ENCODE measurements at places on chromosomes 4 and X.

DNA sequence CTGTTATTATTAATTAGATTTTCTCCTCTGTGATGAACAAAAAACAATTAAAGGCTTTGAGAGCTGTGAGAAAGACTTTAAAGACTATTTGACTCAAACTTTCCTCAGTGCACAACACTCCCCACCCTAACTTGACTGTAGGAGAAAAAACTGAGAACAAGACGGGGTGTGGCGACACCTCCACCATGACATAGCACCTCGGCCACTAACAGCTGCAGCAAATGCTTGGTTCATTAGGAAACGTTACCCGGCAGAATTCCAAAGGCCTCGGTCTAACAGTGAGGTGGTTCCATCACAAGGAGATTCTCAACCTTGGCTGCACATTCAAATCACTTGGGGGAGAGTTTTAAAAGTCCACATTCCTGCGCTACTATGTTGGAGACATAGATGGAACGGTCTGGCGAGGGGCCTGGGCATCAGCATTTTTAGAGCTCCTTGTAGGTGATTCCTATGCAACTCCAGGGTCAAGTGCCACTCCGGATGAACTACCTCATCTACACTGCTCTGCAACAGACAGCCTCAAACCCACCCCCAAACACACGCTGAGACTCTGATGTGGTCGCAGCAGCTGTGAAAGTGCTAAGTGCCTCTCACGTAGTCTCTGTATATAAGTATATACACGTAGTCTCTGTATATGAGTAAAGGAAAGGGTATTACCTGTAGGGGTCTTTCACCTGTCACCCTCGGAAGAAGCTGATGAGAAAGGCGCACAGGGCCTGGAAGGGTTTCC is 1.0 kb downstream of the FGFBP2 start:
- peak; percentile 3 for DNase-seq

DNA sequence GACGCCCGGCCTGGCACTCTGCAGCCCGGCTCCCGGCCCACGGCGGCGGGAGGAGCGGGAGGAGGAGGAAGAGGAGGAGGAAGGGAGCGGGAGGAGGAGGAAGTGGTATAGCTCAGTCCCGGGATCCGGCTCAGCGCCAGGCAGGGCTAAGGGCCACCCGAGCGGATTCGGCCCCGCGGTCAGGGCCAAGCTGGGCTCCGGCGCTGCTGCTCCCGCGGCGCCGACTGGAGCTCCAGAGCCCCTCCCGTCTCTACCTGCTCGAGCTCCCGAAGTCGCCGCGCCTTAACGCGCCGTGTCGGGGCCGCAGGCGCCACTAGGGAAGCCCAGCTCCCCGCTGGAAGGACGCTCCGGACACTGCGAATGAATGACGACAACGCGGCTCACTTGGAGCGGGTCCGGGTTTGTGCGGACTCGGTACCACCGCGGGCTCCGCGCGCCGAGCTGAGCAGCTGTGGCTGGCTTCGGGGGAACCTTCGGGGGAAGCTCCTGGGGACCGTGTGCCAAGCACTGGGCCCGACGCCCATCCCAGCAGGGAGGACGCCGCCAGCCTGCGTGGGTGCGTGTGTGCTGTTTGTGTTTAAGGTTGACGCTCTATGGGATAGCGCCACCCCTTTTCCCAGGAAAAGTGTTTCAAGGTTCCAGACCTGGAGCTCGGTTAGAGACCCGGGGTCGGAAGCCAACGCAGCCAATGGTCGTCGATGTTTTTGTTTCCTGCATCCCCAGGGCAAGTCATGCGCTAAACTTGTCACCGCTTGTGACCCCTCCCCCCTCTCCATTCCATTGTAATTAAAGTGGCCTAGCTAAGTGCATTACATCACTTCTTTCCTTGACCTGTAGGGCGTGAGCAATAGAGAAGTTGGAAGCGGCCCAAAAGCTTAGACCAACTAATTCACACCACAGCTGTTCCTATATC is at the start of gene TBC1D9:
Gene TBC1D9, minus strand, starts transcription at position 67 of the 913 bp plus-strand sequence. CDS start 340 bp downstream, outside the sequence.
- no peak for DNase-seq

DNA sequence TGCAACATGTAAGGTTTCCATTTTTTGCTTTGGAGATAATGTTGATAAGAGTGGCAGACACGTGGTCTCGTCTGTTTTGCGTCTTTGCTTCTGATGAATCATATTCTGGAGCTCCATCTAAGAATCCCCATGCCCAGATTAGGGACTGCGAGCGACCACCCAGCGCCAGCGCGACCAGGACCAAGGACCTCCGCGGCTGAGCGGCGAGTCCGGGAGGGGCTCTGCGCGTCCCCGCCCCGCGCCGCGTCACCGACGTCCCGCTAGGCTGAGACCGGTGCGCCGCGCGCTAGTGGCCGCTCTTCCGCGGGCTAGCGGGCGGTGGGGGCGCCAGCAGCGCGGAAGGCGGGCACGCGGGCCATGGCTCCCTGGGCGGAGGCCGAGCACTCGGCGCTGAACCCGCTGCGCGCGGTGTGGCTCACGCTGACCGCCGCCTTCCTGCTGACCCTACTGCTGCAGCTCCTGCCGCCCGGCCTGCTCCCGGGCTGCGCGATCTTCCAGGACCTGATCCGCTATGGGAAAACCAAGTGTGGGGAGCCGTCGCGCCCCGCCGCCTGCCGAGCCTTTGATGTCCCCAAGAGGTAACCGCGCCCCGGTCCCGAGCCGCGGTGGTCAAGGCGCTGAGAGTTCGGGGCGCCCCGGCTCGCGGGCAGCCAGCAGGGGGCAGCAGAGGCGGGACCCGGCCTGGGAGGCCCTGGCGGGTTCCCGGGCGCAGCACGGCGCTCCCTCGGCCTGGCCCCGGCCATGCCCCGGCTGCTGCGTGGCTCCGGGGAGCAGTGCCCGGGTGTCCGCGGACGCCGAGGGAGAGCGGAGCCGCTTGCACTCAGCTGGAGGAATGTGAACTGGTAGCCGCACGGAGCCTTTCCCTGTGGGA is at the start of gene SRD5A3:
Gene SRD5A3, plus strand, starts transcription at position 263 of the 871 bp plus-strand sequence. Its CDS starts 95 bp downstream, at position 358.
- DNase-seq, result peak; percentile 80

- no peak for DNase-seq
Measured at GRCh38 chrX:11461201-11462001, 168.2 kb downstream of the AMELX start.

DNA sequence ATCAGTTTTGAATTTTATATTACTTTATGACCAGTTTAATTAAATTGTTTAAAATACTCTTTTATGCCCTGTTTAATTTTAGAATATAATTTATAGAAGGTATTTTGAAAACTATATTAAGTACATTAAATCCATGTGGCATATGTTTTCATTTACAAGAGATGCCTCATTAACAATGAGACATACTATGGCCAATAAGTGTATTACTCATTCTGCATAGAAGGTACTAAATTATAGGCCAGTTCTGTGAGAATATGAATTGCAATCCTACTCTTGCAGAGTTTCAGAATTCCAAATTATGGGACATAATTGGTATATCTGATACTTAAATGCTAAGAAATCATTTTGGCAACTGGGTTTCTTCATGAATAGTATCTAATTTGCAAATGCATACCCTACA is 951.1 kb downstream of the FAT4 start:
- no peak for DNase-seq

DNA sequence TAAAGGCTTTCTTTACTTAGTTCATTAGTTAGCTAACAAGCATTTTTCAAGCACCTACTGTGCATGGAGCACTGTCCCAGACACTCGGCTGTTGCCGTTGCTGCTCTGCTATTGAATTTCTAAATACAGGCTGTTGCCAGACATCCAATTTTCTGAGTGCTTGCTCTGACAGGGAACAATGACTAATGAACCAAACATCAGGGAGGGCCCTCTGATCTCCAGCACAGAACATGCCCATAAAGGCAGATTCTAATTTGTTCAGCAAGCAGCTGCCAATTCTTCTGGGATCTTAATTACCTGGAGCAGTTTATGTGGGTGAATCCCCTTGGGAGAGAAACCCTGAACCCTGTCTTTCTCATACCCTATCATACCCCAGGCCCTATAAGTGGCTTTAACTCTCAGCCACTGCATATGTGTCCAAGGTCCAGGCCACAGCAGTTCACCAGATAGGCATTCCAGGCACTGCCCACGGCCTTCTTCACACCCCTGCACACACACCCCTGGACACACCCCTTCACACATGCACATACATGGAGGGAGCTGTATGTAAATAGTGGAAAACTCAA is 27.9 kb downstream of the TSC22D3 start:
- no peak for DNase-seq

- no peak for DNase-seq
Measured at GRCh38 chr4:684623-685327, 4.2 kb downstream of the SLC49A3 start.

- DNase-seq, result no peak
Measured at GRCh38 chr4:109016200-109016599, 253.3 kb upstream of the ETNPPL start.

DNA sequence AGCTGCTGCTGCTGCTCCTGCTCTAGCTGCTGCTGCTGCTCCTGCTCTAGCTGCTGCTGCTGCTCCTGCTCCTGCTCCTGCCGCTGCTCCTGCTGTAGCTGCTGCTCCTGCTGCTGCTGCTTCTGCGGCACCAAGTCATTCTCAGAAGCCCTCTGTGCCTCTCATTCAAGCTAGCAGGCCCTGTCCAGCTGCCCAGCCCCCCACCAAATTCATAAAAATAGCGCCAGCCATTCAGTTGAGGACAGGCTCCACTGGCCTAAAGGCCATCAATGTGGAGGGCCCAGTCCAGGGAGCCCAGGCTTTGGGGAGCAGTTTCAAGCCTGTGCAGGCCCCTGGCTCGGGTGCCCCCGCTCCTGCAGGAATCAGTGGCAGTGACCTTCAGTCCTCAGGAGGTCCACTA is 3.9 kb downstream of the SUPT20HL1 start:
- no peak for DNase-seq

DNA sequence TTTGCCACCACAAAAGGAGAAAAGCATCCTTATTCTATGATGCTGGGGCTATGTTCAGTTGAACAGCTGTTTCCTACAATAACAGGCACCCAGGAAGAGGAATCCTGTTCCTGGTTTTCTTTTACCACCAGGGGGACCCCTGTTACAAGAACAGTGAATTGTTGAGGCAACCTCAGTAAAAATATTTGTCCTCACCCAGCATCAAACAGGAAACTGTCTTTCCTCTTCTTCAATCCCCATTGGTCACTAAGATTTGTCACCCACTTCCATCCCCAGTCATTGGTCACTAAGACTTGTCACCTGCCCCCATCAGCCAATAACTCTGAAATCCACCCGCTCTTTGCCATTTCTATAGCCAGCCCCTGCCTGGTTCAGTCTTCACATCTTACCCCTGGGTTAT is 143.5 kb upstream of the GALNT7 start:
- no peak for DNase-seq

DNA sequence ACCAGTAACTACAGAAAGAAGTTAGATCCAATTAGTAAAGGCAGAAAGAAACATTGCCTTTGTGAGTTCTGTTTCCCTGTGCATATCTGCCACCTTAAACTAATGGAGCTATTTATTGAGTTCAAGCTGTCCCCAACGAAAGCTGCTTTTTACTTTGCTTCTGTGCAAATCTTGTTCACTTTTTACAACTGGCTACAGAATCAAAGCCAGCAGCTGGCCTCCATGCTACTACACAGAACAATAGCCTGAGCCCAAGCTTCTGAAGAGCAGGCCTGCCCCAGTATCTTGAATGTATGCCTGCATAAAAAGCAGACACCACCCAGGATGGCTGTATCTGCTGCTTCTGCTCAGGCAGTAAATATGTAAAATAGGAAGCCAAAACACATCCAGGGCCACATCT is 28.1 kb downstream of the ANK2 start:
- no peak for DNase-seq

DNA sequence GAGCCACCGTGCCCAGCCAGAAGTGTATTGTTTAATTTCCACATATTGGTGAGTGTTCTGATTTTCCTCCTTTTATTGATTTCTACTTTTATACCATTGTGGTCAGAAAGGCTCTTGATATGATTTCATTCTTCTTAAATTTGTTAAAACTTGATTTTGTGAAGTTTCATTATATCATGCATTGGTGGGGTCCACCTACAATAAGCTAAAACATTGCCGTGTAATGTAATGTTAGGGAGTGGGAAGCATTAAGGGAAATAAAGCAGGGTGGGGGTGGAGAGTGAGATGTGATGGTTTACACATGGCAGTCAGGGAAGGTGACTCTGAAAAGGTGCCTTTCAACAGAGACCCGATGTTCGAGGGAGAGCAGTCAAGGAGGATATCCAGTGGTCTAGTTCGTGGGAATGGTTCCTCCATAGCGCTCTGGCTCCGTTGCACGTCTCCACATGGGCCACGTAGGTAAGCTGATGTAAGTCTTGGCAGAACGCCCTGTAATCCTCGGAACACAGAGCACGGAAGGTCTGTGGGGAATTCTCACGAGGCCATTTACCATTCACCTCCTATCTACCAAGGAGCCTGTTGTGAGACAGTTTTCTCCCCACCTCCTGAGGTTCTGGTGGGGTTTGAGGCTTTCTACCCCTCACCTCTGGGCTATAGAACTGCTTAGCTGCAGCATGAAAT is 7.7 kb upstream of the WDR13 start:
- DNase-seq, result no peak

GRCh38 chr4:27861381-27861787 is 1000.7 kb downstream of the STIM2 start:
- DNase-seq, result no peak

- DNase-seq, result no peak
Measured at GRCh38 chr4:26183017-26183416, 137.8 kb upstream of the RBPJ start.

GRCh38 chr4:62797221-62797620 is 1597.1 kb downstream of the ADGRL3 start:
- DNase-seq, result no peak

- no peak for DNase-seq
Measured at GRCh38 chr4:94852616-94853015, 94.9 kb downstream of the BMPR1B start.

DNA sequence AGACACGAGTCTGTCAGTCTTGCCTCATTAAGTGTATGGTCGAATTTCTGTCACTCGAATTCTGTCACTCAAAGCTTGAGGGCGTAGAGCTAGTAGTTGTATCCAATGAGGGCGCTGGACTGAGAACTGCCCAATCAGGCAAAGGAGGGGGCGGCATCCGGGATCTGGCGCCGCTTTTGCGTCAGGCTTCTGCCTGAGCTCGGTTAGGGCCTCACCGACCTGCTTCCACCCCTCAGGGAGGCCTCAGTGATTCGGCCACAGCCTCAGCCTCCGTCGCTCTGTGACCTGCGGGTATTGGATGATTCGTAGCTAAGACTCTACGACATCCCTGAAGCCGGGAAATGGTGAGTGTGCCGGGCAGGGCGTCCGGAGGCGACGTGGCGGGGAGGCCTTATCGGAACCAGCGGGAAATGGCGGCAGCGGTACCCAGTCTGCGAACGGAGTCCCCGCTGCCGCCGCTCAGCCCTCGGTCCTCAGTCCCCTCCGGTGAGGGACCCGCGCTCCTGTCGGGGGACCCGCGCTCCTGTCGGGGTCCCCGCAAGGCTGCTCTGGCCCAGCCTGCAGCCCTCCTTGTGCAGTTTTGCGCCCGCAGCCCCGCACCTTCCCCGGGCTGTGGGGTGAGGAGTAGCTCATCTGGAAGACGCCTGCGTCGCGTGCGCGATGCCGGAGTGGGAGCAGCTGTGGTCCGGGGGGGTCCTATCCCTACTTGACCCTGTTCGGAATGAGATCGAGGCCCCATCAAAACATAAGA is 88.3 kb downstream of the ZNF718 start:
- no peak for DNase-seq

Data from stimulated activated CD8-positive, alpha-beta memory T cell treated with anti-CD3 and anti-CD28 coated beads, Interleukin-15, amount 100 ng/mL, for 24 hours (primary cell).